Spleen (tissue), 13 donors: ENCODE measurements at places on chromosomes 1 and 21. TPM values are rescaled to one million over a fixed set of nuclear protein-coding genes. Genes with fewer than 3 reads are reported as not detected.

DNA sequence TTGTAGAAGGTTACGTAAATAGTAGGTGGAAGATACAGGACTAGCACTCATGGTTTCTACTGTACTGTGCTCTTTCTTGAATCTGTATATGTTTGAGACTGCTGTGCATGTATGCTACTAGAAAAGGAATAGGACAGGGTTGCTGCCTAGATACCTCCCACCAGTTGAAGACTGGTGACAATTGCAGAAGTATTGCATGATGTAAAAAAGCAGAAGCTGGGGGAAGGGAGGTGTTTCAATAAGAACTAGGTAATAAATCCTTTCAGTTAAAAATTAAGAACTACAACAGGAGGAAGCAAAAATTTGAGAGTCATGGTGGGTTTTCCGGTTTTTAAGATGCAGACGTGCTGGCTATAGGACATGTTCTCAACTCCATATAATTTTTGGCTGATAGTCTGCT is 88.1 kb downstream of the CCDC30 start:
- no peak overlapping the region for H3K4me3 ChIP-seq
- H3K4me1 ChIP-seq = no peaks in the 10 kb centered on the region
- DNase-seq = no peak
- no peak overlapping the region for H3K27ac ChIP-seq
- no peaks in the 10 kb centered on the region for H3K36me3 ChIP-seq

HSD3B2 gene
- polyA plus RNA-seq = 0.06 TPM

GRCh38 chr1:10459184-10459583 is 9.4 kb downstream of the CORT start:
- H3K4me3 ChIP-seq = no peak overlapping the region
- H3K4me1 ChIP-seq = peaks cover 5% of the 10 kb centered on the region
- no peaks in the 10 kb centered on the region for H3K27me3 ChIP-seq
- DNase-seq = no peak
- H3K36me3 ChIP-seq = peaks cover 32% of the 10 kb centered on the region
- no peak overlapping the region for H3K27ac ChIP-seq

GRCh38 chr1:205545991-205546390 is 41.5 kb downstream of the CDK18 start:
- H3K4me3 ChIP-seq = no peak overlapping the region
- no peak overlapping the region for H3K27ac ChIP-seq
- no peaks in the 10 kb centered on the region for H3K36me3 ChIP-seq
- no peak for DNase-seq

DNA sequence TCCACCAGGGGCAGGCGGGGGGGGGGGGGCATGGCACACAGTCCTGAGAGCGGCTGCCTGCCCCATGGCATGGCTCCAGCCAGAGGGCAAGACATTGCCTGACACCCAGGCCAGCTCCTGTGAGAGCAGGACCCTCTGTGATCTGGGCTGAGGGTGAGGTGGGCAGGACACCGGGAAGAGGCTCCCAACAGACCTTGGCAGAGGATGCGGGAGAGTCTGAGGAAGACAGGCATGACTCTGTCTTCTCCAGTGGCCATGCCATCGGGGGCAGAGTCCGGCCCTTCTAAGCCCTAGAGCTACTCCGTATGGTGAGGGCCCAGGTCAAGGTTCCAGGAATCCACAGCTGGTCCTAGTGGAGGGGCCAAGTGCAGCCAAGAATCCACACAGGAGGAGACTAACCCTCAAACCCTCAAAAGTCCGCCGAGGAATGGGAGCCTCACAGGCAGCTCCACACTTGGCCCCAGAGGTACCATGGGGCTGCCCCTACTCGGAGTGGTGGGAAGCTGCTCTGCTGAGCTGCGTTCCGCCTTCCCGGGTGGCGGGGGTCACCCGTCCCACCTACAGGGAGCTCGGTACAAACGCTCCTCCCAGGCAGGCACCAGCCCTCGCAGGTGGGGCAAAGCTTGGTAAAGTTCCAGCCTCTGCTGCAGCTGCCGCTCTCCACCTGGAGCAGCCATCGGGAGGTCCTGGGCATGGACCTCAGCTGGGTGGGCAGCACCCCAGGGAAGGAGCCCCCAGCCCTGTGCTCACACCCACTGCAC is 6.5 kb downstream of the ACTRT2 start:
- H3K36me3 ChIP-seq = no peaks in the 10 kb centered on the region
- no peak overlapping the region for H3K27ac ChIP-seq
- H3K27me3 ChIP-seq = peaks cover 53% of the 10 kb centered on the region
- H3K4me3 ChIP-seq = no peak overlapping the region

DNA sequence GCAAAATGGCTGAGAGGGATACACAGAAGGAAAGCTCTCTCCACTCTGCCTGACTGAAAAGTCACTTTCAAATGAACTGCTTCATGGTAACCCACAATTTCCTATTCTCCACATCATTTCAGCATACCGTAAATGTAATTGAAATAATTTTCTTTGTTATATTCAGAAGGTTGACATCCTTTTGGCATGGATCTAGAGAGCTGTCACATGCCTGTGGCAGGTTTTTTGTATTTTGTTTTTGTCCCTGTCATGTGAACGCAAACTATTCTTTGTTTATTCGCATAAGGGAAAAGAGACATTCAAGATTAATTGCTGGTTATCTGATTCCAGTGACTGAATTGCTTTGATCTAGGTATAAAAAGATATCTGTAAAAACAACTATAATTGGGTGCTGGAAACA is 1808.1 kb downstream of the NCAM2 start:
- H3K4me1 ChIP-seq = no peaks in the 10 kb centered on the region
- H3K27ac ChIP-seq = no peak overlapping the region
- no peaks in the 10 kb centered on the region for H3K27me3 ChIP-seq

GRCh38 chr1:59204001-59204400 is 92.9 kb upstream of the FGGY start:
- DNase-seq = no peak
- H3K27ac ChIP-seq = no peak overlapping the region
- H3K4me3 ChIP-seq = no peak overlapping the region
- no peaks in the 10 kb centered on the region for H3K27me3 ChIP-seq

DNA sequence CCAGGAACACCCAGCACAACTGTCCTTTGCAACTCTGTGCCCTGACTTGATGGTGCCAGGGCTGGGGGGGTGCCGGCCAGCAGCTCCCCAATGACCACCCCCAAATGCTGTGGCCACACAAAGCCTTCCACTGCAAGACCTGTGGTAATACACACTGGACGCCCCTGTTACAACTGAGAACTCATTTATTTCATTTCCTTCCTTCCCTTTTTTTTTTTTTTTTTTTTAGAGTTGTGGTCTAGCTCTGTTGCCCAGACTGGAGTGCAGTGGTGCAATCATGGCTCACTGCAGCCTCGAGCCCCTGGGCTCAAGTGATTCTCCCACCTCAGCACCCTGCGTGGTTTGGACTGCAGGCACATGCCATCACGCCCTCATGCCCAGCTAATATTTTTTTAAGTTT is 25.2 kb downstream of the TP73 start:
- H3K4me3 ChIP-seq = no peak overlapping the region
- no peaks in the 10 kb centered on the region for H3K27me3 ChIP-seq
- peaks cover 39% of the 10 kb centered on the region for H3K4me1 ChIP-seq
- no peak for DNase-seq
- H3K36me3 ChIP-seq = no peaks in the 10 kb centered on the region

DNA sequence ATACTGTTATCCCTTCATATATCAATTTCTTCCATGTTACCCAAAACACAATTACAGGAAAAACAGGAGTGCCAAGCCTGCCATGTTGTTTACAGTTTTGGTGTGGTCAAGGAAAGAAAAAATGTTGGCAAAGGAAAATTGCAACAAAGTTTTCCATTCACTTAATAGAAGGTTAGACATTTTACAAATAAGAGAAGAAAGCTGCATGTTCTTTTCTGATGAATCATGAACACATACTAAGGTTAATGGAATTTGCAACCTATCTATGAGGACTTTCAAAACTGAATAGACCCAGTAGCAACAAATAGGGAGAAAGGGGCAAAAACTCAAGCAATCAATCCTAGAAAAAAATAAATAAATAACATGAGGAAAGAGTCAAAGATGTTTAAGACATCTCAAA is 556.7 kb downstream of the DPYD start:
- no peaks in the 10 kb centered on the region for H3K36me3 ChIP-seq
- no peaks in the 10 kb centered on the region for H3K4me1 ChIP-seq
- H3K4me3 ChIP-seq = no peak overlapping the region
- no peak overlapping the region for H3K27ac ChIP-seq

DNA sequence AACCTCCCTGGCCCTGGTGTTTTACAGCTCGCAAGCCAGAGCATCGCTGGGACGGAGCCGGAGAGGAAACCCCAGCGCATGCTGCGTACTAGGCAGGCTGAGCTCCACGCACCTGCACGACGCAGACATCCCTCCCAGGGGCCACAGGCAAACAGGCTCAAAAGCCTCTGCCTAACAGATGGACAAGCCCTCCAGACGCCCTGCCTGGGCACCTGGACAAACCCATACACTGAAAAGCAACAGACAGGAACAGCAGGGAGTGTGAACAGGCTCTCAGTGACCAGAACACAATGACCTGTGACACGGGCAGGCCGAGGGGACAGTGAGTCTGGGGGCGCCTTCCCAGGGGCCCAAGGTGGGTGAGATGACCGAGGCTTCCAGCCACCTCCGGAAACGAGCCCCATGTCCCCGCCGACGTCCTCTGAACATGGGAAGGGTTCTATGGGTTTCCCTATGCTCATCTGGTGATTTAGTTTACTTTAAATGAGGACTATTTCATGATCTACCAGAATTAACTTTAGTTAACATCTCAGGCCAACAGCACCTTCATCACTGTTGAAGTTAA is 40.3 kb downstream of the NPHP4 start:
- H3K4me1 ChIP-seq = no peaks in the 10 kb centered on the region
- H3K4me3 ChIP-seq = no peak overlapping the region
- H3K36me3 ChIP-seq = peaks cover under 1% of the 10 kb centered on the region

- H3K4me1 ChIP-seq = peaks cover 14% of the 10 kb centered on the region
- no peak overlapping the region for H3K4me3 ChIP-seq
- H3K27ac ChIP-seq = no peak overlapping the region
- no peak for DNase-seq
These were observed 4.8 kb upstream of the HES5 start for GRCh38 chr1:2534687-2535441.

- H3K27me3 ChIP-seq = no peaks in the 10 kb centered on the region
- H3K27ac ChIP-seq = no peak overlapping the region
- H3K4me3 ChIP-seq = no peak overlapping the region
- H3K4me1 ChIP-seq = no peaks in the 10 kb centered on the region
These were observed 199.6 kb upstream of the SNX7 start for GRCh38 chr1:98461873-98462385.

LRRIQ3 gene
- polyA plus RNA-seq = 1.3 TPM

GRCh38 chr1:185595835-185596667 is 138.1 kb upstream of the HMCN1 start:
- H3K4me1 ChIP-seq = peaks cover 8% of the 10 kb centered on the region
- no peak for DNase-seq
- H3K4me3 ChIP-seq = no peak overlapping the region
- H3K27me3 ChIP-seq = no peaks in the 10 kb centered on the region
- no peaks in the 10 kb centered on the region for H3K36me3 ChIP-seq
- no peak overlapping the region for H3K27ac ChIP-seq

- no peaks in the 10 kb centered on the region for H3K36me3 ChIP-seq
- no peak for DNase-seq
- no peaks in the 10 kb centered on the region for H3K27me3 ChIP-seq
- no peaks in the 10 kb centered on the region for H3K4me1 ChIP-seq
These were observed 30.0 kb upstream of the RALGPS2 start for GRCh38 chr1:178694923-178695525.

DNA sequence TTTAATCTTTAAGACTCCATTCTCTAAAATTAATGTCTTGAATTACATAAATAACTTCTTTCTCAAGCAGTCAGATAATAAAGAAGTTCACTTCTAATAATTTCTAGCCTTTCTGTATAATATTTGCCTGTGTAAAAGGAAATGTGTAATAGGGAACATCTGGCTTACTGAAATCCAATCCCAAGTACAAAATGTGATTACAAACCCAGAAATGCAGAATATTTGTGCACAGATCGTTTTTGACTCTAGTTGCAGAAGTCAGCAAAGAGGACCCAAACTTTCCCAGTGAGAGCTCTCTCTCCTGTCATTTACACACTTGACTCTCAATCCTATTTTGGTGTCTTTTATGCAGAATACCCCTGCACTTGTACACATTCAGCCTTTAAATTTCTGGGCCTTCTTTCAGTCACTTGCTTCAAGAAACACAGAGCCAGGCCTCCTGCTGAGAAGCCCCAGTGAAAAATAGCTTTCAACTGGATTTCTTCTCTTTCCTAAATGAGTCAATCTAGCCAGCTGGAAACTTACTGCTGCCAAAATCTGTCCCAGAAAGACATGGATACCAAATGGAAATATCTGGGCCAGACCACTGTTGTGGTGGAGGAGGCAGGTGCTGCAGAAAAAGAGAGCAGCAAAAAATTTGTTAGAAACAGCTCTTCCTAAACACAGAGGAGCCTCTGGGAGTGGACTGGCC is 68.5 kb upstream of the ADAM30 start:
- no peak overlapping the region for H3K4me3 ChIP-seq
- DNase-seq = no peak
- no peaks in the 10 kb centered on the region for H3K27me3 ChIP-seq
- H3K4me1 ChIP-seq = no peaks in the 10 kb centered on the region
- no peak overlapping the region for H3K27ac ChIP-seq
- peaks cover 49% of the 10 kb centered on the region for H3K36me3 ChIP-seq

GRCh38 chr1:162446946-162447345 is 35.0 kb upstream of the SH2D1B start:
- no peaks in the 10 kb centered on the region for H3K36me3 ChIP-seq
- no peaks in the 10 kb centered on the region for H3K4me1 ChIP-seq
- H3K27me3 ChIP-seq = peaks cover 14% of the 10 kb centered on the region
- no peak for DNase-seq

CLCNKB gene
- 0.04 TPM for polyA plus RNA-seq

CAPZB gene
- polyA plus RNA-seq = 274 TPM

DNA sequence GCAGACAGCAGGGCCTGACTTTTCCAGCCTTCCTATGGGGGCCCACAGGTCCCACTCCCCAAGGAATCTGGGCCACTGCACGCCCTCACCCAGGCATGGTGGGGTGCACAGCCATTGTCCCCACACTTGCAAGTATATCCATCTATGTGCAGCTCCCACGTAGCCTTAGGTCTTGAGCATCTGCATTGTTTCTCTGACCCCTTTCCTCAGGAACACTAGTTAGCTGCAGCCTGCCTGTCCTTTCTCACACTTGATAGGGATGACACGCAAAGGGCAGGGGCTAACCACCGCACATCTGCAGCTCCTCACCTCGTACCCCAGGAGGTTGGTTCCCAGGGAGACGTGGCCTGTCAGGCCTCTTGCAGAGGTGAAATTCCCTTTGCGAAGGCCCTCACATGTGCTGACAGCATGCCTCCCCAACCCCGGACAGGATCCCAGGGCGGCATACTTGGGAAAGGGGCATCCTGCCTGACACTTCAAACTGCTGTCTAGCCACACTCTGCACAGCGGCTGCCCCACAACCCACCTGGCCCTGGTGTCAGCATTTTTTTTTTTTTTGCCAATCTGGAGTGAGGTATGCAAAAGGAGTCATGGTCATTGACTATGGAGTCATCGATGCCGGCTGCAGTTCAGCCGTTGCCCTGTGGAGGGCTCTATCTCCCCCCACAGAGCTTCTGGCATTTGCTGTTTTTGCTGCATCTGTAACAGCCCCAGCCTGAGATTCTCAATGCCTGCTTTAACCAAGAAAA is 5.0 kb downstream of the JMJD4 start:
- no peak overlapping the region for H3K4me3 ChIP-seq
- peaks cover 29% of the 10 kb centered on the region for H3K4me1 ChIP-seq
- H3K27me3 ChIP-seq = peaks cover 25% of the 10 kb centered on the region
- no peaks in the 10 kb centered on the region for H3K36me3 ChIP-seq
- no peak overlapping the region for H3K27ac ChIP-seq
